ENCODE measurements at places on chromosomes 3 and 15.

DNA sequence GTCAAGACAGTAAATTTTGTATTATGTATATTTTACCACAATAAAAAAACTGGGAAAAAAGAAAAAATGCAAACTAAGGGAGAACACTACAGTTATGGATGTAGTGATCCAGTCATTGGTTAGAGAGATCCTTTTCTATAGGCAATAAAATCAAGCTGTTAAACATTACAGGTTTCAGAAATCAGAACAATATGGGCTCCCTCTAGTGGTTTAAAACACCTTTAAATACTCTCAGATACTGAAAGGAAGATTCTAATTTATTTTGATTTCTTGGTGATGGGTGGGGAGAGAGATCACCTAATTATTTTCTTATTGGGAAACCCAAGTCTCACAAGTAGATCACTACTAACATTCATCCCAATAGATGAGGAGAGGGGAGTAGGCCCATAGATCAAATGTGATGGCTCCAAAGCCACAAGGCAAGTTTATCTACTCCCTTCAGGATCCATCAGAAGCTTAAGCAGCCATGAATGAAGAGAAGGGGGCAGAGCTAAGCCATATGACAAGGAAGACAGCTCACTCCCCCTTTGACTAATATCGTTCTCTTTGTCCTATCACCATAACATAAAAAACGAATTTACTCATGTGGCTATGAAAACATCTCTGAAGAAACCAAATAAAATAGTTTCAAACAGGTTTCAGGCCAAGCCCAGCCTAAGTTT lies 118.6 kb downstream of the ANO10 start:
- DNase-seq = peak; percentile 29

DNA sequence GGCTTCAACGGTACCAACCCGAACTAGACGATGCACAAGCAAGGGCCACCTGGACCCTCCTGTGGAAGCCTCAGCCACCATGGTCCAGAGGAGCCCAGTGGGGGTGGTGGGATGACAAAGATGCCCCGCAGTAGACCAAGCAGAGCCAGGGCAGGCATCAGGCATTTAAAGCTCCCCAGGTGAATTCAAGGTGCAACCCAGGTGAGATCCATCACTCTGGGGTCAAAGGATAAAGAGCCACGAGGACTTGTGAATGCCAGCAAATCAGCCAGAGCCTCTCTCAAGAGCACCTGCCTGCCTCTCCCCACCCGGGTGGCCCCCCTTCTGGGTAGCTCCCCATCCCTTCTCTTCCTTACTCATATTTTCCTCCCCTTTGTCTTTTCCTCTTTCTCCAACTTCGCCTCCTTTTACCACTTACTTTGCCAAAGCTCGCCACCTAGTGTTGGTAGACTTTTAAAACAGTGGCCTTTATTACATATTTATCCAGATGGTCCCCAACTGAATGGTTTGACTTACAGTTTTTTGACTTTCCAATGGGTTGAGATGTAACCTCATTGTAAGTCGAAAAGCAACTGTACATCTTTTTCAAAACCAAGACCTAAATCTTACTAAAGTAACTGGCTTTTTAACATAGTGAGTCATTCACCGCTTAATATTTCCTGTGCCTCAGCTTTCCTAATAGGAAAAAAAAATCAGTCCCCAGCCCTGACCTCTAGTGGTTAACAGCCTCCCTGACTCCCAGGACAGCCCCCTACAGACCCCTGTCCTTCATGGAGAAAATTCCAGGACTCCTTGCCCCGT lies 18.8 kb downstream of the PLA2G4F start:
- DNase-seq = peak; percentile 52

GRCh38 chr15:25092661-25093060 lies 137.9 kb downstream of the SNRPN start:
- no peak for DNase-seq

GRCh38 chr3:129648391-129648790 lies 41.9 kb upstream of the PLXND1 start:
- no peak for DNase-seq

DNA sequence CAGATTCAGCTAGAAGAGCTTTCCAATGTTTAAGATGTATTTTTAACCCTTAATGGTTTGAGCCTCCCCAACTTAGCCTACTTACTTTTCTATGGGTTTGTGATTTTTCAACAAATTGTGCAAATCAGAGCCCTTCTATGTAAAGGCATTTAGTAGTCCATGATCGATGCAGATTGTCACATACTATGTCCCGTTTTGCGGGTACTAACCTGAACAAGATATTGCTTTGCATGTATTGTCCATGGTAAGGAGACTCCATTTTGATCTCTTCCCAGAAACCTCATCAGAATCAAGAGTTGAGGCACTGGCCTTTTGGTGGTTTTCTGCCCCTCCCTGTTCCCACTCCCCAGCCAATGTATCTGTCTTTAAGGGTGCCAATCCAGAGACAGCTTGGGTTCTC lies 60.8 kb downstream of the ETV5 start:
- DNase-seq = no peak

DNA sequence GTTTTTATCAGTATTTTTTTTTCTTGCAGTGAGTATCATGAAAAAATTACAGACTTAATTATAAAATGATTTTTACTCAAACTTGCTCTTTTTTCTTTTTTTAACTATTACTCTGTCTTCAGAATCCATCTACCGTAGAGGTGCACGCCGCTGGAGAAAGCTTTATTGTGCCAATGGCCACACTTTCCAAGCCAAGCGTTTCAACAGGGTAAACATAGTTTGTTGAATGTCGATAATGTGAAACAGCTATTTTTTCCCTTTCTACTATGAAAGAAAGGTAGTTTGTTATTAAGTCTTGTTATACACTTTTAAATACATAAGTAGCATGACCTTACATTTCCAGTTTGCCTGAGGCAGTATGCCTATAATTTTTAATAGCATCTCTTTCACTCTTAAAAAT lies 45.6 kb downstream of the PRKCI start:
- DNase-seq = no peak

GRCh38 chr15:99110581-99111320 lies 5.9 kb downstream of the SYNM start:
- DNase-seq = peak; percentile 66

- DNase-seq = no peak
Measured at GRCh38 chr3:13419505-13420044, 547 bp downstream of the NUP210 start.

- DNase-seq = peak; percentile 45
Measured at GRCh38 chr3:14429237-14429636, 26.8 kb downstream of the SLC6A6 start.

GRCh38 chr3:88267847-88268246 lies 118.1 kb downstream of the C3orf38 start:
- no peak for DNase-seq

GRCh38 chr3:71874618-71875017 lies 89.7 kb upstream of the PROK2 start:
- no peak for DNase-seq

GRCh38 chr15:93265111-93265556 lies 176.1 kb upstream of the RGMA start:
- no peak for DNase-seq

DNA sequence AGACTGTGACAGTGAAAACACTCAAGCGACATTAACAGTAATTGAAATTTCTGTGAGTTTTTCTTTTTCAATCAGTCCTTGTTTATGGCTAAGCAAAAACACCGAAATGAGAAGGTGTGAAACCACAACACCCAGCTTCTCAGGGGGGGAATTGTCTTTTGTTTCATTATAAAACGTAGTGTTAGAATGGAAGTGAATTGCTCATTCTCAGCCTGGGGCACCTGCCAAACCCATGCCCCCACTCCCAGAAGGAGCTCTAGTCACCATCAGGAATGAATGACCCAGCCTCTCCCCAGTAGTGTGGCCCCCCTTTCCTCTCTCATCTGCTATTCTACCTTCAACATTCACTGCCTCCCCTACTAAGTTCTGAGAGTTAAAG lies 185.8 kb upstream of the CFAP20DC start:
- no peak for DNase-seq

- no peak for DNase-seq
Measured at GRCh38 chr15:94838281-94838680, 606.9 kb downstream of the MCTP2 start.

- DNase-seq = no peak
Measured at GRCh38 chr3:145457825-145458552, 703.0 kb downstream of the PLOD2 start.

- peak; percentile 39 for DNase-seq
Measured at GRCh38 chr3:175777495-175777894, 918.4 kb downstream of the NAALADL2 start.

DNA sequence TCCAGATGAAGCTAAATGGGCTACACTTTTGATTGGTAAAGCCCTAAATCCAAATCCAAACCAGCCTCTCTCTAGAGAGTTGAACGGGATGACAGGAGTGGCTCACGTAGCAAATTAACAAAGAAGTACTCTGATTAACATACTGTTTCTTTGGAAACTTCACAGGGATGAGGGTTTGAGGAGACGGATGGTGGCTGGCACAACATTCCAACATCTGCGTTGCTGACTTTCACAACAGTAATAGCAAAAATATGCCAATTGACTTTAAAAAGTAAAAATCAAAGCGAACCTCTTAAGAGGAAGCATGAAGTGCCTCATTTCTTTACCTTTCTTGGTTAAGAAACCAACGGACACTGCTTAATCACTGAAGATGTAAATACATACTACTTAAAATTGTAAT lies 181.4 kb downstream of the TBL1XR1 start:
- DNase-seq = peak; percentile 54

GRCh38 chr15:45523166-45523460 lies 558 bp upstream of the SLC30A4 start:
- DNase-seq = peak; percentile 36

- peak; percentile 32 for DNase-seq
Measured at GRCh38 chr3:67384760-67385397, 269.5 kb downstream of the SUCLG2 start.

GRCh38 chr3:99248913-99249312 lies 347.4 kb upstream of the DCBLD2 start:
- DNase-seq = peak; percentile 75

DNA sequence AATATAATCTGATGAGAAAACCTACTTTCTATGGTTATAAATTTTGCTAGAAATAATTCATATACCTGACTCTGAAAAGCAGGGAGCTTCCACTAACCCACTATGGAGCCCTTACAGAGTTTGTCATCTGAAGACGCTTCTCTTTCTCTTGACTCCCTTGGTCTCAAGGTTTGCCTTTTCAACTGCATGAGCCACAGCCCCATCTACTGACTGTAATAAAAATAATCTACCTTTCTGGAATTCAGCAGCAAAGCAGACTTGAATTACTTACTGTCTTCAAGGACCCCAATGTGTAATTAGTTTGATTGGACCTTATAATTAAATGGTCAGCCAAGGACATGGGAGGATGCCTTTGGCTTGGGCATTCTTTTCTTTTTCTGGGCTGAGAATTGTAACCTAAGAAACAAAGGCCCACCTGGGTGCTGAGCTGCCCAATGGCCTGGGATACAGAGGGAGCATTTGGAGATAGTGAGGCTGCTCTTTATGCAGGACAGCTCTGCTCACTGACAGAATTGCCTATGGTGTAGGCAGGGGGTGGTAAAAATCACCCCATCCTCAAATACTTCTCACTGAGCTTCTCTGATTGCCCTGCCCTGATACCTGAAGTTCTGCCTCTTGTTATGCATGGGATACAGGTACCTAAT lies 178.6 kb upstream of the TRIM42 start:
- DNase-seq = peak; percentile 5

GRCh38 chr15:70627734-70628548 lies 135.4 kb downstream of the UACA start:
- peak; percentile 80 for DNase-seq

DNA sequence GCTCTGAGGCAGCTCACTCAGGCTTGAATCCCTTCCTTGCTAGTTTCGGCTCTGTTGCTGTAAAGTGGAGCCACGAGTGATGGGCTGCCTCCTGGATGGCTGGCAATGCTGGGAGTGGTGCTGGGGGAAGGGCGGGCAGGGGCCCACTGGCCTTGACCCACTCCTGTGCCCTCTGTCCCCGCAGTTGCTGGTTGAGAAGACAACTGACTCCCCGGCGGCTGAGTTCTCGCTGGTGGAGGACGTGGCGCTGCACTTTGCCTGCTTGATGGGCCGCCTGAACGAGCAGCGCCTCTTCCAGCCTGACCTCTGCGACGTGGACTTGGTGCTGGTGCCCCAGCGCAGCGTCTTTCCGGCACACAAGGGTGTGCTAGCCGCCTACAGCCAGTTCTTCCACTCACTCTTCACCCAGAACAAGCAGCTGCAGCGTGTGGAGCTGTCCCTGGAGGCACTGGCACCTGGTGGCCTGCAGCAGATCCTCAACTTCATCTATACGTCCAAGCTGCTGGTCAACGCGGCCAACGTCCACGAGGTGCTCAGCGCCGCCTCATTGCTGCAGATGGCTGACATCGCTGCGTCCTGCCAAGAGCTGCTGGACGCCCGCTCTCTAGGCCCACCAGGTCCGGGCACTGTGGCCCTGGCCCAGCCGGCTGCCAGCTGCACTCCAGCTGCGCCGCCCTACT lies 4.7 kb downstream of the ZBTB47 start:
- DNase-seq = no peak

GRCh38 chr3:190012784-190013183 lies 107.9 kb downstream of the P3H2 start:
- no peak for DNase-seq

- no peak for DNase-seq
Measured at GRCh38 chr15:38134252-38134651, 118.4 kb upstream of the SPRED1 start.

DNA sequence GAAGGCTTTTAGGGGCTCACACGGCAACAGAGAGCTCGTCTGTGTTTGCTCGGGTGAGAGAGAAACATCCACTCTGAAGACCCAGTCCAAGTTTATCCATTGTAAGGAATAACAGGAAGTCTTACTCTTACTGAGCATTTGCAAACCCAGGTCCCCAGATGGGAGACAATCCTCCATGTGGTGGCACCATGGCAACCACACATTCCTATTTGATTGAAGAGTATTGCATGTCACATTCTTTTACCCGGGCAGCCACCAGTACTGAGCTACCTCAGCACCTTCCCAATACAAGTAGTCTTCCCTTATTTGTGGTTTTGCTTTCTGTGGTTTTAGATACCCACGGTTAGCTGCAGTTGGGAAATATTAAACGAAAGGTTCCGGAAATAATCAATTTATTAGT lies 302.9 kb upstream of the RASGRP1 start:
- DNase-seq = peak; percentile 91

- DNase-seq = peak; percentile 91
Measured at GRCh38 chr3:72661115-72661457, 187.2 kb downstream of the SHQ1 start.

Measured in AG10803 (cell line).